ENCODE measurements at places on chromosomes 6 and 20. TPM values are rescaled to one million over a fixed set of nuclear protein-coding genes. Genes with fewer than 3 reads are reported as not detected.
A peak's percentile ranks its signal among the peaks of the same experiment; 100 is the strongest.

The CDH26 gene
- total RNA-seq = 6.5 TPM

DNA sequence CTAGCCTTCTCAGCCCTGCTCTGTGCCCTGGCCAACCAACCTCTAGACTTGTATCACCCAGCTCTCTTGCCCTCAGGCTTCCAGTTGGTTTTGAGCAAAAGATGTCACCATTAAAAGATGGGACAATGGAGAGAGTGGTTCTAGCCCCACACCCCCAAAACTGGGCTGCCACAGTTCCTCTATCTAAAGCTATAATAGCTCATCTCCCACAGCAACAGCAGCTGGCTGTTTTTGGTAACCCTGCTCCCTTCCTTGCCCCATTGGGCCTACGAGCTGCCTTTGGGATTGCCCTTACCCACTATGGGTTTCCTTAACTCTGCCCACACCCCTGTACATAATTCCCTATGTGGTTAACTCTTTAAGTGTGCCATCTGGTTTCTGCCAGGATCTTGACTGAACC lies 7.6 kb upstream of the SRSF3 start:
- no peak for DNase-seq

The NFATC2 gene
- total RNA-seq = 6.0 TPM

The PIGT gene
- 20.9 TPM for total RNA-seq

GRCh38 chr20:38499366-38499765 lies 26.7 kb downstream of the RALGAPB start:
- DNase-seq = no peak

GRCh38 chr6:80541181-80541580 lies 434.7 kb downstream of the BCKDHB start:
- no peak for DNase-seq

- no peak for DNase-seq
Observed at GRCh38 chr20:3749689-3750531, 17.4 kb downstream of the HSPA12B start.

The SLCO4A1 gene
- 6.3 TPM for total RNA-seq

DNA sequence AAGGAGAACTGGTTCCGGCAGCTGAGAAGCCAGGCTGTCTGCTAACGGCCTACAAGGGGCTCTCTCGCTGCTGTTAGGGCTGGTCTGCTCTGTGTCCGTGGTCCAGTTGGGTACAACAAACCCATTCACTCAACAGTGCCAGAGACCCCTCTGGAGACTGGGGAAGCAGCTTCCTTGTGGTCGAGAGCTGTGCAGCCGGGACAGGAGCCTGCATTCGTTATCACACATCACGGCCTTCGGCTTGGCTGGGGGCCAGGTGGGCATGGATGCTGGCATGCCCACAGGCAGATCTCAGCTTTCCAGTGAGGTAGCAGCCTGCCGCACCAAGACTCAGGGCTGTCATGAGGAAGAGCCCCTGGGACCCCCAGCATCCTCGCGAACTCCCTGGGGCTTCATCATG lies 124.7 kb downstream of the PREX1 start:
- DNase-seq = no peak

The STMND1 gene
- not detected for total RNA-seq

GRCh38 chr6:31901415-31901952 lies 402 bp downstream of the ZBTB12 start:
- DNase-seq = no peak

GRCh38 chr20:25125636-25126035 lies 43.7 kb upstream of the VSX1 start:
- DNase-seq = no peak

The FNDC11 gene
- 0.59 TPM for total RNA-seq

GRCh38 chr20:22791877-22792525 lies 207.6 kb upstream of the FOXA2 start:
- DNase-seq = no peak

- no peak for DNase-seq
Observed at GRCh38 chr6:12769556-12770256, 53.1 kb downstream of the PHACTR1 start.

GRCh38 chr6:154782193-154782592 lies 49.0 kb downstream of the SCAF8 start:
- no peak for DNase-seq

DNA sequence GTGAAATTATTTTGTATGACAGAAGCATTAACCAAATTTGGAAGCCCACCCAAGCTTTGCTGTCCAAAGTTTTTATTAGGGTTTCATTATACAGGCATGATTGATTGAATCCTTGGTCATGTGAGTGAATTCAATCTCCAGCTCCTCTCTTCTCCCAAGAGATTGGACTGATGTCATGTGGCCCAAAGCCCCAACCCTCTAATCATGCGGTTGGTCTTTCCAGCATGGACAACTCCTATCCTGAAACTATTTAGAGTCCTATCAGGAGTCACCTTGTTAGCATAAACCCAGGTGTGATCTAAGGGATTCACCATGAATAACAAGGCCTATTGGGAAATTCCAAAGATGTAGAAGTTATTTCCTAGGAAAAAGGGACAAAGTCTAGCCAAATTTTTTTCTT lies 10.6 kb downstream of the POLR3F start:
- DNase-seq = no peak

- DNase-seq = no peak
Observed at GRCh38 chr20:10558635-10559187, 115.1 kb downstream of the JAG1 start.

The RAET1G gene
- 0.79 TPM for total RNA-seq

GRCh38 chr6:24666097-24666640 lies 530 bp downstream of the TDP2 start:
- DNase-seq = no peak

GRCh38 chr6:149028767-149029405 lies 282.1 kb downstream of the UST start:
- DNase-seq = peak; percentile 93

The COX4I2 gene
- total RNA-seq = 4.1 TPM

The ARFGEF3 gene
- 1.1 TPM for total RNA-seq

The FGD2 gene
- total RNA-seq = 5.4 TPM

The TMEM170B gene
- 5.8 TPM for total RNA-seq

DNA sequence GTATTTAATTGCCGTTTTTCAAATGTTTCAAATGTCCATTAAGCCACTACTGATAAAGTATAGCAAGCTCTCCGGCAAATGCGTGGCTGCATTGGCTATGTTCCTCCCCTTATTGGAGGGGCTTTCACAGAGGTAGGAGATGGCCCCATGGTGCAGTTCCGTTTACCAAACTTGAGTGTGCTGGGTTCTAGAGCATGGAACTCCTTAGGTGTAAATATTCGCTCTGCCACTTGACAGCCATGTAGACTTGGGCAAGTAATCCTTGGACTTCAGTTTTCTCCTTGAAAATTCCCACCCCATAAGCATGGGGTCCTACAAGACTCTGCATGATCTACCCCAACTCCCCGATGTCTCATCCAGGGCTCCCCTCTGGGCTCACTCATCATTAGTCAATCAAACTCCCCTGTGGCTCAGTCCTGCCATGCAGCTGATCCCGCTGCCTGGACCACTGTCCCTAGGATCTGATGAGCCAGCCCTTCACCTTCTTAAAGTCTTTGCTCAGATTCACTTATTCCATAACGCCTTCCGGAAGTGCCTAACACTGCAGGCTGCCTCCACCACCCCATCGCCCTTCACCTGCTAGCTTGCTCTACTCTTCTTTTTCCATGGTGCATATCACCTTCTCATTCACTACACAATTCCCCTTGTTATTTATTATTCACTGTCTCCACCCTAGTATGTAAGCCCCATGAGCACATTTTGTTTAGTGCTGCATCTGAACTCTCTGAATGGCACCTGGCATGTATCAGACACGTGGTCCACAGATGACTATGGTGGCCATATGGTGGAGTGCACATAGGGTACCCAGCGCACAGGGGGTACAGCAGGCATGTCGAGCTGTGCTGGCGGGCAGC lies 18.8 kb downstream of the PRR18 start:
- no peak for DNase-seq

DNA sequence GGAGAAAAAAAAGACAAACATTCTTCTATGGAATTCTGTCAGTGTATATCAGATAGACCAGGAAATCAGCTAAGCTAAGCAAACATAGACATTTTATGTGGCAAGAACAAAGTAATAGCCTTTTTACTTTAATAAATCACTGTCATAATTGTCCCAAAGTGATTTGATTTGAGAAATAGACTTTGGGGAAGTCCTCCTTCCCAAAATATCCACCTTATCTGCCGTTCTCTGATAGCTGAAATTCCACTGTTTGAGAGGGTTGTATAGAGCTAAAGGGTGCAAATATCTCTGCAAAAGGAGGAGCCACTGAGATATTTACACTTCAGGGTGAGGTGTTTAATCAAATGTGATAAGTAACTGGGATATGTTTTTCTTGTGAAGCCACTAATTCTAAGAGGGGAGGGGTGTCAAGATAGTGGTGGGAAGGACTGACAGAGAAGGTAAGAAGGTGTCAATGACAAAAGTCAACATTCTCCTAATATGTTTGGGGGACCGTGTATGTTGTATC lies 544.4 kb upstream of the JAG1 start:
- DNase-seq = no peak

- no peak for DNase-seq
Observed at GRCh38 chr20:32538526-32538939, 46.6 kb downstream of the NOL4L start.

The IGF2R gene
- 93.1 TPM for total RNA-seq

DNA sequence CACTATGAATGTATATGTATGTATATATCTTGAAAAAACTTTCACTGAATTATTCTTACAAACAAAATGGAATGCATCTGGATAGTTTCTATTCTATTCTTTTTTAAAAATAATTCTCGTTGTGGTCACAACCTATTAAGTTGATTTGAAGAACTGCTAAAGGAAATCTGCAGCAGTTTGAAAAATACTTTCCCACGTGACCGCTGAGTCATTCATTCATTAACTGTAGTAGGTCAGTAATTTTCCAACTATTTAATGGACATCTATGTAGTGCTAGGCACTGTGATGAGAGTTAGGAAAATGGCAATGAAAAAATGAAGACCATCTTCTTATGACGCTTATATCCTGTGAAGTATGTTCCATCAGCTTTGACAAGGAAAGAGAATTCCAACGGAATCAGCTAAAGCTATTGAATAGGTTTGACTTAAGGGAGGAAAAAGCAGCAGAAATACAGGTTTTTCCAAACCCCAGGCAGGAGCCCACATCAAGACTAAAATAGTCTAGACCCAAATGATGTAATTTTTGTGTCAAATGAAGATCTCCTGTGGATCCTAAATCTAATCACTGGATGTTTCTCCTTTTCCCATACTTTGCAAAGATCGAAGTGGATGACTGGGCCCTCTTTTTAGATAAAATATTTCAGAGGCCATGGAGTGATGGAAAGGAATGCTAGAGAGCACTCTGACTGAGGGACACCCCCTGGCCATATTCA lies 4.1 kb upstream of the EFHC1 start:
- DNase-seq = no peak

DNA sequence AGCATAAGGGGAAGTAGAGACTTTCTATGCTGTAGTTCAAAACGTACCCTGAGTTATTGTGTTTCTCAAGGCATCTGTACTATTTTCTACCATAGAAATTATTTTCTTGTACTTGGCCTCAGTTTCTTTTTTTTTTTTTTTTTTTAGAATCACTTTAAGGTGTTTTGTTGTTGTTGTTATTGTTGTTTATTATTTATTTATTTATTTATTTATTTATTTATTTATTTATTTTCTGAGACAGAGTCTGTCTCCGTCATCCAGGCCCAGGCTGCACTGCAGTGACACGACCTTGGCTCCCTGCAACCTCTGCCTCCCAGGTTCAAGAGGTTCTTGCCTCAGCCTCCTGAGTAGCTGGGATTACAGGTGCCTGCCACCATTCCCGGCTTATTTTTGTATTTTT lies 179.1 kb downstream of the GRIK2 start:
- DNase-seq = no peak

GRCh38 chr6:134817448-134817847 lies 132.5 kb downstream of the ALDH8A1 start:
- DNase-seq = no peak

DNA sequence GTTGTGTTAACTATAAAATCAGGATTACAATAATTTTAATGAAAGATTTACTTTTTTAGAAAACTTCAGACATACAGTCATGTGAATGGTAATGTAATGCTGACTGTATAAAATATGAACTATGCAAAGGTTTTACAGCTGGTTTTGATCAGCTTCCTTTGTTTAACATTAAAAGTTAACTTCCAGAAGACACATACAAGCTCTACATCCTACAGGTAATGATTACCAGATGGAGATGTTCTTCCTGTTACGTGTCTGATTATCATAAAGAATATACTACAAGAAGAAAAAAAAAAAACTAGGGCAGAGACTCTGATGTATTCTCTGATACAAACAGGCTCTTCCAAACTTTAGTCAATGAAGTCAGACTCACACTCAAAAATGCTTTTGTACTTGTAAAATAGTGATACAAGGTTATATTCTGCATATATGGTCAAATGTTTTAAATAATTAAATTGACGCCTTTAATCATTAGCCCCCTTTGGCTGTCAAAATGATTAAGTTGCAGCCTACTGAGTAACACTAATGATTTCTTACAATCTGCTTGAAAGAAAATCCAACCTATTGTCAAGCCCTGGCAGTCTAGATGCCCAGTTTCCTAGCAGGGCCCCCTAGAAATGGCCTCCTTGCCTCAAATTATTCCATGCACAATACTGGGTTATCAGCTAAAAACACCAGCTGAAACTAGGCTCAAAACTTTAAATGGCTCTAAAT lies 251.8 kb upstream of the RUNX2 start:
- no peak for DNase-seq

All from skin of body (tissue), 3 donors.